ENCODE measurements at places on chromosomes 7 and 10.

GRCh38 chr7:127392182-127392565 is 334 bp downstream of the ZNF800 start:
- DNase-seq, result no peak

GRCh38 chr7:42932811-42933591 is 825 bp downstream of the MRPL32 start:
- no peak for DNase-seq

- no peak for DNase-seq
Observed at GRCh38 chr10:36017137-36017536, 375.0 kb upstream of the FZD8 start.

- DNase-seq, result no peak
Observed at GRCh38 chr7:8135417-8135816, 126.5 kb downstream of the ICA1 start.

GRCh38 chr10:6300106-6300783 is 97.5 kb downstream of the PFKFB3 start:
- DNase-seq, result no peak

GRCh38 chr10:11631890-11632587 is 20.6 kb upstream of the USP6NL start:
- no peak for DNase-seq

- no peak for DNase-seq
Observed at GRCh38 chr10:43043773-43044447, 33.0 kb upstream of the RET start.

GRCh38 chr10:130491011-130491692 is 355.0 kb downstream of the GLRX3 start:
- no peak for DNase-seq

- no peak for DNase-seq
Observed at GRCh38 chr10:7610651-7611389, 55.9 kb downstream of the ITIH5 start.

DNA sequence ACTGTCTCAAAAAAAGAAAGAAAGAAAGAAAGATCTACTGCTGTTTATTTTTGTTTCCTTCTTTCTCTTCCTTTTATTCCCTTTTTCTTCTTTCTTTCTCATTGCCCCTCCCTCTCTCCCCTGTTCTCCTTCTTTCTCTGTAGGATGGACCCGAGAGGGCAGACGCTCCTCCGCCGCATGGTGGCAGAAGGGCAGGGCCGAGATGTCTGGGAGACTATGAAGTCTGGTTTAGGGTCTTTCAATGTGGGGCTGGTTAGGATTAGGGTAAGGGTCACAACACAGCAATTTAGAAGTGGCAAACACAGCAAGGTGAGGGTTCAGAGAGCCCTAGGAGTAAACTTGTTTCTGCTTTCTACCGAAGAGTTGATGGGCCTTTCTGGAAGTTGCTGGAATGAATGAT is 45.7 kb upstream of the RASGEF1A start:
- no peak for DNase-seq

GRCh38 chr10:43671659-43672531 is 23.2 kb upstream of the ZNF32 start:
- no peak for DNase-seq

DNA sequence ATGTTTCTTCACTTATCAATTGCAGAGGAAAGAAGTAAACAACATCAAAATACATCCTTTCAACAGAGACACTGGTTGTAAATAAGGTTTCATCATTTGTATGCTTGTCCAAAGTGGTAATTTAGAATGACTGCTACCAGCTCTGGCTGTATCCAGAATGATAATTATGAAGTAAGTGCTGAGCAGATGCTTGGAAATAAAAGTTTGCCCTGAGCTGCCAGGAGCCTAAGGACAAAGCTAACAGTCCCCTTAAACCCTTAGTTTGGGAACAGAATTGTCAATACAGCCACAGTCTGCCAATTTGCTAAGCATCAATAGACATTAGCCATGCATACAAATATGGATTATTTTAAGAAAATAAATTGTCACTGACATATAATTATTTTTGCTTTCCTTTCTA is 147.0 kb upstream of the SLC13A1 start:
- DNase-seq, result no peak

DNA sequence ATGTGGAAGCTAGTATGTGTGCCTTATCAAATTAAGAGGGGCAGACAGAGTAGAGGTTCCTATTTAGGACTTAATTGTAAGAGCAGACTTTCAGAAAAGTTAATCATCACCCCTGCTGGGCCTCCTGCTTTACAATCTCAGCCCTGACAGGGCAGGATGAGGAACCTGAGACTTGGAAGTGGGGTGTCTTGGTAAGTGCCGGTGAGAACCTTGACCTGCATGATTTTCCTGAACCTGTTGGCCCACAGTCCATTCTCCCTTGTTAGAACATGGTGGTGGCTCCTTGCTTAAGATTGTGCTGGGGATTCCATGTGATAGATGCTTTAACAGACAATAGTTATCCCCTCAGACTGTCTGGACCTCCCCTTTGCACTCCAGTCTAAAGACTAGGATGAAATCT is 141.7 kb upstream of the TMEM72 start:
- no peak for DNase-seq

DNA sequence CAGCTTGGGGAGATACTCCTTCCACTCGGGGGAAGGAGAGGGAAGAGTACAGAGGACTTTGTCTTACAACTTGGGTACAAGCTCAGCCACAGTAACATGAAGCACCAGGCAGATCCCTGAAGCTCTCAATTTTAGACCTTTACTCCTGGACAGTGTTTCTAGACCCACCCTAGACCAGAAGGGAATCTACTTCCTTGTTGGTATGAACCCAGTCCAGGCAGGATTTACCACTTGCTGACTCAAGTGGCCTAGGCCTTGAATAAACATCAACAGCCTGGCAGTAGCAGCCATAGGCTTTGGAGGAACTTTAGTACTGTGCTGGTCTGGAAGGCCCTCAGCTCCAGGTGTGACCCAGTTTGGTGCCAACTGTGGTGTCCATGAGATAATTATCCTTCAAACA is 173.1 kb downstream of the ADRA2A start:
- DNase-seq, result no peak

Measured in DMS 273 treated with DMSO at 0.1 percent for 48 hours (cell line).